ENCODE measurements at places on chromosomes 4 and X.

DNA sequence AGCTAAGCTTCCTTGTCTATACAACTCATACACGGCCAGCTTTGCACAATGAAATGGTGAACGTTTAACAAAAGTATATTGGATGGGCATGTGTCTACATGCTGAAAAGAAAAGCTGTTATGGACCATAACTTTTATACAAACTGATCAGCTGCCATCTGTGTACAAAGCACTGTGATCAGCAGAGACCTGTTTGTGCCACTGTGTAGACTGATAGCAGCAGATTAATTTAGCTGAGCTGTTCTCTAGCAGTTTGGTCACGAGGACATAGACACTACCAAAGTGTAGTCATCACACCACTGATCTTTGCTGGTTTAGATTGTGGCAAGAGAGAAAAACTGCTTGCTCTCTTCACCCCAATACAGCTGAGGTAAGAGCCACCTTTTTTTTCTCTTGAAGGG, 124.5 kb downstream of the RAPGEF2 start:
- no peak for DNase-seq

DNA sequence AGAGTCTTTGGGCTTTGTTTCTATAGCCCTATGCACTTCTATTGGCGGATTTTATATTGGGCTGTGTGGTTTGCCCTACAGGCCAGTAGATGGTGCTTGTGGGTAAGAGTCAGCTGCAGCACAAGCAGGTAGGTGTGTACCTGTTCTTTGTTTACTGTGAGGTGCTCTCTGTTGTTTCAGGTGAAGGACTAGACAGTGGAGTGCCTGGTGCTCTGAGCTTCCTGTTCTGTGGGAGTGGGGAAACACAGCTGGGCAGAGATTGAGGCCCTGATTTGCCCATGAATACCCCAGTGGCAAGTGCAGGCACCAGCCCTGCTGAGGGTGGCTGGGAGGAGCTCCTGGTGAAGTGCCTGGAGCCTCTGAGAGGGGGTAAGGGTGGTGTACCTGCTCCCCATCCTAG, 26.3 kb upstream of the UCP1 start:
- no peak for DNase-seq

- no peak for DNase-seq
Observed at GRCh38 chrX:54416965-54417364, 23.2 kb upstream of the TSR2 start.

- DNase-seq: no peak
Observed at GRCh38 chr4:5839751-5840674, 52.9 kb downstream of the CRMP1 start.

DNA sequence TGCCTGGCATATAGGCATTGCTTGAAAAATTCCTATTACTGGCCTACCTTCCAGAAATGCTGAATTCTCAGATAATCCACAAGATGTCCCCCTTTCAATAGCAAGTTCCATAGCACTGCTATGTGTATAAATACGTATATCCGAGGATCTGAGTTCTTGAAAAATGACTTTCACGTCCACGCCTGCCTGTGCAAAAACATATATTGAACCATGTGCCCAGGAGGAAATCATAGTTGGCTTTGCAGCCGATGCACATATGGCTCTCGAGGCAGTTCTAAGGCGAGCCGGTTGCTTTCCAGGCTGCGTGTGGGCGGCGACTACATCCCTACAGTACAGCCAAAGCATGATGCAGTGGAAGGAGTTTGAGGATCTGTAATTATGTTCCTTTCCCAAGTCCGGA, 55.4 kb upstream of the ESX1 start:
- DNase-seq: no peak

DNA sequence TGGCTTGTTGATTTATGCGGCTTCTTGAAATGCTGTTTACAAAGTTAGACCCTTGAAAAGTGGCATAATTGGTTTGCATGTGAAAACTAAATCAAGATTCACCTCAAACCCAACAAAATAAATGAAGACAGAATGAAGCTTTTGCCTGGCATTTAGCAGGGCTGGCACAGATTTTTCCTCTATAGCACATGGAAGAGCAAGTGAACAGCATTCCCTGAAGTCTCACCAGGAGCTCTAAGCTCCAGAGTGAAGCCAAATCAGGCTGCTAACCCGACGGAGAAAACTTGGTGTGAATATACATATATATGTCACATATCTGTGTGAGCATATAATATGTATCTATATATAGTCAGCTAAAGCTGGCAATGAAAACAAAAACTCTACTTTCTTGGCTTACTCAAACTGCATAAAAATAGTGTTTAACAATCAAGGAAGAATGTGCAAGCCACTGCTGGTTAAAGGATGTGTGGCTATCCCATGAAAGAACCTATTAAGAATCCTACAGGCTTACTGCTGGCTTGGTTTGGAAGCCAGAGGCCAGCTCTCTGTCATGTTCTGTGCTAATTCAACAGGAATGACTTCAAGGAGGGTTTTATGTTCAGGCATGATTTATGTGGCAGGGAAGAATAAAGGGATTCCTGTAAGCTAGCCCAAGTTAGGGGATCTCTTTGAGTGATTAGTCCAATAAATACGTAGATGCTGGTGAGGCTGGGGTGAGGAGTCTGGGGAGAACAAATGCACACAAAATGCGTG, 69.9 kb downstream of the MFAP3L start:
- DNase-seq: no peak

DNA sequence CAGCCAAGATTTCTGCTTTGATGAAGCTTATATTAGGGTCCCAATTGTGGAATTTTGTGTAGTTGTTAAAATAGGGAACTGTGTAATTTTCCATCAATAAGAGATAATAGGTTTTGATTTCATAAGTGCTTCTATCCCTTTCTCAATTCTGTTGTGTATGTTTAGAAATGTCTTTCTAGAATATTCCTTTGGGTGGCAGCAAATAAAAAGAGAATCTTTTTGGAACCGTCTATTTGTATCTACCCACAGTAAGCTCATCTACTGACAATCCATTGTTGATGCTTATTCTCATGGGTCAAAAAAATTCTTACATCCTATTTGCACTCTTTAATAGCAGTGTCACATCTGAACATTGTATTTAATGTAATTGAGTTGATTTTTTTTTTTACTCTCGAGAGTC, 61.7 kb downstream of the TMA16 start:
- no peak for DNase-seq

- no peak for DNase-seq
Observed at GRCh38 chr4:94571715-94572114, 120.0 kb downstream of the PDLIM5 start.

DNA sequence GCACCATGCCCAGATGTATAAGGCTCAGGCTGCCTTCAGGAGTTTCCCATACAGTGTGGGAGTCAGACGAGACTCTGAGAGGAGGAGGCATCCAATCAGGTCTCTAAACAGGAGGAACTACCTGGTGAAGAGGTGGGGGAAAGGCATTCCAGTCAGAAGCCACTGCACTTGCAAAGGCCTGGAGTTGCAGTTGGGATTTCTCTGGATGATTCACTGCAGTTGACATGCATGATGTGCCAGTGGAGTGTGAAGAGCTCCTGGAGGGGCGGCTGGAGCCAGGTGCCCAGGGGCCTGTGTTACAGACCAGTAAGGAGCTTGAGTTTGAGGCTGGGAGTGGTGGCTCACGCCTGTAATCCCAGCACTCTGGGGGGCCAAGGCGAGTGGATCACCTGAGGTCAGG, 339.1 kb downstream of the ARHGAP10 start:
- no peak for DNase-seq

GRCh38 chr4:105139646-105140045, 7.0 kb upstream of the TET2 start:
- DNase-seq: no peak

GRCh38 chr4:141174457-141174856, 41.2 kb upstream of the RNF150 start:
- no peak for DNase-seq

DNA sequence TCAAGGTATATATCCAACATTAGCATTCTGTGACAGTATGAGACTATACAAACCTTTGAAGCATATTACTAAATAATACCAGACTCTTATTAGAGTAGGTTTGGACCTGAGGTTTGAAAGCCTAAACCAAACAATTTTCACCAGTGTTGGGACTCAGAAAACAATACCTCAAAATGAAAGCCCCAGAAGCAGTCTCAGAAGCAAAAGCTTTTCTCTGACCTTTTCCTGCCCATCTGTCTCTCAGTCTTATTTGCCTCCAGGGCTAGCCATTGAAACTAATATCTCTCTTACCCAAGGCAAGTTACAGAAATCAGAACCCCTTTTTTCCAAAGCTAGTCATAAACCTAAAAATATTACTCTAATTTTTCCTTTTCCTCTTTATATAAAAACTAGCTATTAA, 163.3 kb downstream of the PTCHD1 start:
- no peak for DNase-seq

DNA sequence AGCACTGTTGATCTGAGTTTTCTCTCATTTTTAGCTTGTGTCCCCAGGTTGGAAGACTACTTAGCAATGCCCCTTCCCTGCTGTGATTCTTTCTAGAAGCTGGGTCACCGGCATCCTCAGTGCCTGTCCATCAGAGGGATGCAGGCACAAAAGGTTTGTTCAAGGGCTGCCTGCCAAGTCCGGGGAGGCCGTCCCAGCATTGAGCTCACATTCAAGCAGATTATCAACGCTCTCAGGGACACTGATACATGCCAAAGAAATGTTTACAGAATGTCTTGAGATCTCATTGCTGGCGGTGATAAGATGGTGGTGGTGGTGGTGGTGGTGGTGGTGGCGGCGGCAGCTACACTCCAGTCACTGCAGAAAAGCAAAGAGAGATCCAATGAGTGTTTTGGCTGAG, 79.6 kb upstream of the VCX3A start:
- no peak for DNase-seq

DNA sequence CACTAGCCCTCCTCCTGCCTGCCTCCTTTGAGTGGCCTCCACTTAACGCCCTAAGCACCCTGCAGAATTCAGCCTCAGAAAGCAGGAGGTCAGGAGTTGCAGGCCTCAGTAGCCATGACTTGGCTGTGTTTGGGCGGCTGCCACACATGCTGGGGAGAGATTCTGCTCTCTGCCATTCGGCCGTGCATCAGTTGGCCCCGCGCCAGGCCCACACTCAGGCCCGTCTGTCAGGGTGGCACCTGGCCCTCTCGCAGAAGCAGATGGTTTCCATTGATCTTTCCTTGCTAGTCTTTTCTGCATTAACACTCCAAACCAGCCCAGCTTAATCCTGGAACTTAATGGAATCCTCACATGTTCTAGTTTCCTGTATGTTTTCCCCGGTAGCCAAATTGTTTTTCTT, 30.7 kb upstream of the ATP6AP2 start:
- no peak for DNase-seq

DNA sequence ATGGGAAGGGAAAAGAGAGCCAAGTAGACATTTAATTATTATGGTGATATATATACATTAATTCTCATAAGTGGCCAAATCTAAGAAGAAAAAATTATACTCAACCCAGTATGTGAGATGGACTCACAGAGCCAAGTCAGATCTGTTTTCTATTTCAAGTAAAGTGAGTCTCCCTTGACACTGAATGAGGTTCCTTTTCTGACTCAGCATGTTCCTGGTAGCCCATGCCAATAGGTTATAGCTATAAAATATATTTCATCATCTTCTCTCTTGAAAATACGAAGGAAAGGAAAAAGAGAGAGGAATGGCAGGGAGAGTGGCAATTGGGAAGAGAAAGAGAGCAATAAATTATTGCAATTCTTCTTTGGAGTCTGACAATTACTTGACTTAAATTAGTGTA, 68.8 kb upstream of the GRIA2 start:
- DNase-seq: no peak

GRCh38 chr4:78014889-78015886, 41.9 kb upstream of the FRAS1 start:
- no peak for DNase-seq

DNA sequence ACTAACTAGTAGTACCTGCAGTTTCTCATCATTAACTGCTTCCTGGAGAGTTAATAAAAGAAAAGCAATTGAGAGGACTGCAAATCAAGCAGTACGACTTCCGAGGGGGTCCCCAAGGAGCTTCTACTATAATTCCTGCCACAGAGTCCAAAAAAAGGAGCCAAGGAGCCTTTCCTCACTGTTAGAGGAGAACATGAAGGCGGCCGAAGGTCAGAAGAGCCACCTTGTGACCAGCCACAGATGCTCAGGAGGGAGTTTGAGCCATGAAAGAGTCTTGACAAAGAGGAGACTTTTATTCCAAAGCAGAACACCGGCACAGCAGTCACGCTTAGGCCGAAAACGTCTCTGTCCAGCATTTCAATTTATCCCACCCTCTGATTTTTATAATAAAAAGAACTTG, 62.2 kb downstream of the RELL1 start:
- DNase-seq: no peak

GRCh38 chrX:125132274-125132673, 187.4 kb upstream of the TEX13C start:
- no peak for DNase-seq

- DNase-seq: no peak
Observed at GRCh38 chr4:63583561-63583960, 825.7 kb downstream of the TECRL start.

DNA sequence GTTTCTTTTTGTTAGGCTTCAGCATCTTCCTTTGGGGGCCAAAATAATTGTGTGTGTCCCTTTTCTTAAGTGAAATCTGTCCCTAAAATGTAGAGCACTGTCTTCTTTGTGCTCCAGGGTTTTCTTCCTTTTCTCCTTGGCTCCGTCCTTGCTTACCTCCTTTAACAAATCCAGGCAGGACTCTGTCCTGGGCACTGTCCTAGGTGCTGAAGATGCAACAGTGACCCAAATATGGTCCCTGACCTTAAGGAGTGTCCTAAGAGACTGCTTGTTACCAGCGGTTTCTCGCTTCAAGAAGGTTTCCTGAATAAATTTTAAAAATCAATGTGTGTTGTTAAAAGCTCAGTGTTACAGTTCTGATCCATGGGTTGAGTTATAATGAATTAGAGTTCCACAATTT, 471.8 kb downstream of the KCNIP4 start:
- DNase-seq: no peak

DNA sequence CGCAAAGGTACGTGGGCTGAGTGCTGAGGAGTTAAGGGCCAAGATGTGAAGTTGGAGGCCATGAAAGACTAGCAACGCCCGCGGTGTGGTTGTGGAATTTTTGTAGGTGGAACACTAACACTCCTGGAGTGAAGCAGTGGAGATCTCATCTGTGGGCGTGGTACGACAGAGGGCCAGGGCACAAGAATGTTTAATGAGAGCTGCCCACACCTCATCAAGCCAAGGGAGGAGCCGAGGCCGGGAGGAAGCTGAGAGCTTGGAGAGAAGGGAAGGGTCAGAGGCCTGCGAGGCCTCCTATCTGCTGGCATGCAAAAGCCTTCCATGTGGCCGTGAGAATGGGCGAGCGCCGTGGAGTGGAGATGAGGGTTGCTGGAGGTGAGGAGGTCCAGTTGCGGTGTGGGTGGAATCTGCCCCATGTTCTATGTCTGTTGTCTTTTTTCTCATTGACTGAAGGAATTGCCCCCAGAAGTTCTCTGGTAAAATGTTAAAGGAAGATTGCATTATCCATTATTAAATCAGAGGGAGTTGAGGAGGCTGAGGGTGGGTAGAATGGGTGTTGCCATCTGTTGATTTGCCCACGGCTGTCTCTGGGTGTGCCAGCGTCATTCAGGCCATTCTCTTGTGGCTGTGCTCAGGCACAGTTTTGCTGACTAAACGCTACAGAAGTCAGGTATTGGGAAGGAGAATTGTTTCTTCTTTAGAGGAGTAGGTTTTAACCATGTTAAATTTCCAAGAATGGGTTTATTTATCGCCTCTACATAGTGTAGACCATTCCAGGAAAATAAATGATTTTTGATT, 19.8 kb downstream of the SNX25 start:
- DNase-seq: no peak

Measured in activated T-helper 9 cell treated with anti-CD3 and anti-CD28 coated beads, Interleukin-2, amount 50 U/mL, for 16 hours (primary cell).